ENCODE measurements at places on chromosomes 6 and 20.

- peaks cover 3% of the 10 kb centered on the region for H3K36me3 ChIP-seq
- no peaks in the 10 kb centered on the region for H3K27me3 ChIP-seq
- no peaks in the 10 kb centered on the region for H3K4me1 ChIP-seq
- DNase-seq = no peak
- H3K27ac ChIP-seq = no peak overlapping the region
- no peak overlapping the region for H3K4me3 ChIP-seq
Observed at GRCh38 chr6:17828149-17828548, 121.4 kb upstream of the NUP153 start.

DNA sequence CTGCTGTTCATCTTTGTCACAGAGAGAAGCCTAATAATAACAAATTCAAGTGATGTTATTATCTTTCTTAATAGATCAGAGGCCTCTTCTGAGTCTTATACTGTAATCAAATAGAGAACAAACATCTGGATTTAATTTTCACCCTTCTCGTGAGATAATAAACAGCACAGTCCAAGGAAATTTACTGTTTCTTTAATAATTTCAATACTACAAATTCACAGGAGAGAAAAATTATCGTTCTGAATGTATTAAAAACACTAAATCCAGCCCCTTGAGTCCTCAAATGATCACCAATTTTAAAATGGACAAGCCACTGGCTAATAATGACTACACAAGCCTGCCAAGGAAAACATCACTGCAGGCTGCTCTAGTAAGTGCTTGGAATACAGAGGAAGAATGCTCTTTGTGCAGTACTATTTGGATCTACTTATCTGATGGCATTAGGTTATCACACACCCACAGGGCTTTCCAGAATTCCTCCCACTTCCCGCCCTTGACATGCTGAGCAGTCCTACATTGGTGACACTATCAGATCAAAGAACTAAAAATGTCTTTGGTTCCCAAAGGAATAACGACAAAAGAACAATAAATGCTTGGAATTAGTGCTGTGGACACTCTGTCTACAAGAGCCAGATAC is 38.1 kb downstream of the SYNE1 start:
- DNase-seq = no peak
- H3K4me3 ChIP-seq = no peak overlapping the region
- no peaks in the 10 kb centered on the region for H3K4me1 ChIP-seq
- no peaks in the 10 kb centered on the region for H3K27me3 ChIP-seq
- no peak overlapping the region for H3K27ac ChIP-seq

DNA sequence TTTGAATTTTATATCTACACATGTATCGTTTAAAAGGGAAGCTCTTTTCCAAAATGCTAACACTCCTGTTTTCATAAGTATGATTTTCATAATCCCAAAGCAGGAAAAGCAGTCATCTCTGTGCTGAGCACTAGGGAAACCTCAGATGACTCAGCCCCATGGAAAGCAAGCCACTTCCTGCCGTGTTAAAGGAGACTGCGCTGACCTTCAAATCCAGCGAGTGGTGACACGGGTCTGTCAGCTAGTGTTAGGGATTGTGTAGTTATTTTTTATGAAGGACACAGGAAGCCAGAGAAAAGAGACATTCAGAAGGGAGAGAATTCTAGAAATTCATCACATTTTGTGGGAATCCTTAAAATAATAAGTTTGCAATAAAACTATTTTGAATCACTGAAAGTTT is 57.0 kb upstream of the CD93 start:
- no peak for DNase-seq
- no peaks in the 10 kb centered on the region for H3K36me3 ChIP-seq
- no peak overlapping the region for H3K27ac ChIP-seq
- H3K4me3 ChIP-seq = no peak overlapping the region

GRCh38 chr6:13380761-13381160 is 52.4 kb upstream of the TBC1D7 start:
- no peak for DNase-seq
- H3K4me1 ChIP-seq = peaks cover 1% of the 10 kb centered on the region
- H3K4me3 ChIP-seq = no peak overlapping the region
- H3K36me3 ChIP-seq = no peaks in the 10 kb centered on the region
